ENCODE measurements at places on chromosomes 7 and 10.

GRCh38 chr7:142745091-142745635 is 4.1 kb upstream of the PRSS1 start:
- no peak overlapping the region for H3K27ac ChIP-seq

DNA sequence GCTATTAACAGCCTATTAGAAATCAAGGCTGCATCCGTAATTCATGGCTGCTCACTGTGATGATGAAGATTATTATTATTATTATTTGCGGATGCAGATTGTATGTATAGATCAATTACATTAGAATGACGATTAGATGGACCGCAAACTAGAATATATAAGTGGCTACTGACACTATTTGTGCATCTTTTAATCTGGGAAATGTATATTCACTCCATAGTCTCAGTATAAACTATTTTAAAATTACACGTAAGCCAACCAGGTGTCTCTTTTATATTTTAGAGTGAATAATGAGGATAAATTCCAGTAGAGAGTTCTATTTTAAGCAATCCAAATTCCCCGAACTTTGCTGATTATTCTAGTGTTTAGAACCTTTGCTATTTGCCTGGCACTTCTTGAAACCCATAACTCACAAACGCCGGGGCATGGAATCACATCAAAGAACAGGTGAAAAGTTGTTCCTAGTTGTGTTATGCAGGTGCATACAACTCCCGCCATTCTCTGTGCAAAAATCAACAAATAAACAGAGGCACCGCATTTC is 509 bp upstream of the ING3 start:
- peak overlapping the region; percentile 99 for H3K27ac ChIP-seq
- no peak for DNase-seq
- H3K4me1 ChIP-seq, result peaks cover 28% of the 10 kb centered on the region
- H3K27me3 ChIP-seq, result no peaks in the 10 kb centered on the region
- H3K36me3 ChIP-seq, result no peaks in the 10 kb centered on the region

GRCh38 chr10:51342381-51342780 is 268.1 kb downstream of the PRKG1 start:
- no peak for DNase-seq
- H3K4me3 ChIP-seq, result no peak overlapping the region
- H3K27me3 ChIP-seq, result no peaks in the 10 kb centered on the region
- H3K4me1 ChIP-seq, result peaks cover 4% of the 10 kb centered on the region

- H3K4me1 ChIP-seq, result no peaks in the 10 kb centered on the region
- H3K27me3 ChIP-seq, result no peaks in the 10 kb centered on the region
These were observed 296.8 kb downstream of the PCLO start for GRCh38 chr7:82865856-82866255.

DNA sequence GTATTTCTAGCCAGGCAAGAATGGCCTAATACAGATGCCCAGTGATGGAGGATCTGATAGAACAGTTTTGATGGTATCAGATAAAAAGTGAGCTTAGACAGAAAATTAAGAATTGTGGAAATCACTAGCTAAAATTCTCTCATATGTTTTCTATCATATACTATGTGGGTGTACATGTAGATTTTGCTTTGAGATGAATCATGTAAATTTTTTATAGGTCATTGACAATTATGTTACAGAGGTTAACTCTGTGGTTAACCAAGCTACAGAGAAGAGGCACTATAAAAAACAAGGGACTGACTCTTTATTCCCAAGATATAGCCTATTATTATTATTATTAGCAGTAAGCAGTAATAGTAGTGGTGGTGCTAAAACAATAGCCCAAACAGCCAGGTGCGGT is 156.5 kb downstream of the ITGA8 start:
- H3K27ac ChIP-seq, result no peak overlapping the region
- no peak for DNase-seq
- no peaks in the 10 kb centered on the region for H3K36me3 ChIP-seq
- H3K4me1 ChIP-seq, result no peaks in the 10 kb centered on the region
- H3K27me3 ChIP-seq, result no peaks in the 10 kb centered on the region
- H3K4me3 ChIP-seq, result no peak overlapping the region

DNA sequence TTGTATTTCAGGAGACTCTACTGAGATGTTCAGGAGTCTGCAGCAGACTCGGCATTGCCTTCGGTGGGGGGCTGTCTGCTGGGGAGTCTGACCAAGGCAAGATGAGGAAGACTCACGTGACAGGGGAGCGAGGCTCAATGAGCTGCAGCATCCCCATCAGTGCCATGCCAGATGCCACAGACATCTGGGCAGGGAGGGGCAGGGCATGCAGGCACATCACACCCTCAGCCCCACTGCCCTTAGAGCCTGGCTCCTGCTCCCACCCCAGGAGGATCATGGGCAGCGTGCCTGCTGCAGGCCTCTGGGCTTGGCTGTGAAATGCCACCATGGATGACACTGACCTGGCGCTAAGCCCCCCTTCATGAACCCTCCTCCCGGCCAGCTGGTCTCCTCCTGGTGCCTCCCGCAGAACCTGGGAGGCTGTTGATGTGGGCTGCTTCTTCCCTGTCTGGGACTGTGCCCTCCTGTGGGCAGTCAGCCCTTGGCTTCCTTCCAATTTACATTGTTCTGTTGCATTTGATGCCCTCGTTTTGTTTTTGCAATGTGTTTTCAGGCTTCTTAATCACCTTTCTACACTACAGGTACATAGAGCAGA is 235.0 kb downstream of the PAXIP1 start:
- H3K4me3 ChIP-seq, result no peak overlapping the region
- no peak for DNase-seq
- no peaks in the 10 kb centered on the region for H3K4me1 ChIP-seq
- no peaks in the 10 kb centered on the region for H3K27me3 ChIP-seq
- no peaks in the 10 kb centered on the region for H3K36me3 ChIP-seq

DNA sequence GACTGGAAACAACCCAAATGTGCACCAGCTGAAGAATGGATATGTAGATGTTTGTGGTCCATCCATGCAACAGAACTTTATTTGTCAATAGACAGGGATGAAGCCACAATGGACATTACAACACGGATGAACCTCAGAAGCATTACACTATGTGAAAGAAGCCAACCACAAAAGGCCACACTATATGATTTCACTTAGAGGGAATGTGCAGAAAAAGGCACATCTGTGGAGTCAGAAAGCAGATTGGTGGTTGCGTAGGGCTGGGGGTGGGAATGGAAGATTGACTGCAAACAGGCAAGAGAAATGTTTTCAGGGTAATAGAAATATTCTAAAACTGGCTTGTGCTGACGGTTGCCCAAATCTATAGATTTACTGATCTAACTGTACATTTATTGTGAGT is 34.3 kb upstream of the WASHC2A start:
- no peaks in the 10 kb centered on the region for H3K36me3 ChIP-seq
- H3K27me3 ChIP-seq, result no peaks in the 10 kb centered on the region
- no peak overlapping the region for H3K27ac ChIP-seq
- no peak overlapping the region for H3K4me3 ChIP-seq
- DNase-seq, result no peak

DNA sequence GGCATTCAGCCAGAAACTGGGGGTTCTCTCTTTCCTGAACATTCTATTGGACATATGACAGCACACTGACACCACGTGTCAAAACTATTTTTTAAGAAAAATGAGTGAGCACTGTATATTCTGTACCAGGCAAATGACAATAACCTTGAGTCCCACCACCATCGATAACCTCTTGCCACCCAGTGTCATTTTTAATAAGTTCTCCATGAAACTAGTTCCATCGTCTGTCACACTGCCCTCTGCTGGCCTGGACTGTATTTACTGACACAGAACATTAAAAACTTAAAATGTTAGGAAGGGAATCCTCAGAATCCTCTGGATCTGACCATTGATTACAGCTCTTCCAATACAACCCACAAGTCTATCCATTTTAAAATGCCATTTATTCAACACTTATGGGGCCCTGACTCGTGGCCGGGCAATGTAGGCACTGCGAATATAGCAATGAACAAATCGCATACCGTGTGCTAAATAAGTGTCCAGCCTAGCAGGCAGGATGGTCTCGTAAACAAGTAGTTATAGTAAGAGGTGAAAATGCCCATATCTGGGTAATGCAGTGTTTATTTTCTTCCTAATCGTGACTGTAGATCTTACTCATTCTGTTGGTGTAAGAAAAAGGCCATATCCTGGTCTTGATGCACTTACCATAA is 35.9 kb upstream of the CACNB2 start:
- H3K27ac ChIP-seq, result no peak overlapping the region
- H3K4me3 ChIP-seq, result no peak overlapping the region
- H3K27me3 ChIP-seq, result no peaks in the 10 kb centered on the region
- H3K36me3 ChIP-seq, result no peaks in the 10 kb centered on the region
- H3K4me1 ChIP-seq, result no peaks in the 10 kb centered on the region
- no peak for DNase-seq

- H3K4me1 ChIP-seq, result no peaks in the 10 kb centered on the region
- DNase-seq, result no peak
- no peaks in the 10 kb centered on the region for H3K27me3 ChIP-seq
- H3K27ac ChIP-seq, result no peak overlapping the region
These were observed 169.3 kb upstream of the MAGI2 start for GRCh38 chr7:79622781-79623180.

- H3K27ac ChIP-seq, result no peak overlapping the region
- H3K4me1 ChIP-seq, result no peaks in the 10 kb centered on the region
- H3K36me3 ChIP-seq, result no peaks in the 10 kb centered on the region
- DNase-seq, result no peak
- H3K4me3 ChIP-seq, result no peak overlapping the region
These were observed 287.3 kb upstream of the LRRN3 start for GRCh38 chr7:110803602-110804143.

DNA sequence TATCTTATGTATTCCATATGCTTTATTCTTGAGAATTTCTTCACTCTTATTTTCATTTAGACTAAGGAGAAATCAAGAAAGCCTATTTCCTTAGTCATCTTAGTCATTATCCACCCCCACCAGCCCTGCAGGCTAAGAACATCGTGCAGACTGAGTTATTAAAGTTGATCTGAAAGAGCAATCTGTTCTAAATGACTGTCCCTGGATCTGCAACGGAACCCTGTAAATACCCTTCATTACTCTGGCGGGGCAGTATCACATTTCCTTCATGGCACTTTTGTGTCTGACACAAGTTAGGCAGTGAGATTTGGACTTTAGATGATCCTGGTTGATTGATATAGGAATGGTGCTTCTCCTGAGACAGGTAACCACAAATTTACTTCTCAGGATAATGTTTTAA is 3.5 kb upstream of the MYPN start:
- H3K27me3 ChIP-seq, result no peaks in the 10 kb centered on the region
- no peaks in the 10 kb centered on the region for H3K4me1 ChIP-seq
- no peak for DNase-seq
- no peak overlapping the region for H3K27ac ChIP-seq

DNA sequence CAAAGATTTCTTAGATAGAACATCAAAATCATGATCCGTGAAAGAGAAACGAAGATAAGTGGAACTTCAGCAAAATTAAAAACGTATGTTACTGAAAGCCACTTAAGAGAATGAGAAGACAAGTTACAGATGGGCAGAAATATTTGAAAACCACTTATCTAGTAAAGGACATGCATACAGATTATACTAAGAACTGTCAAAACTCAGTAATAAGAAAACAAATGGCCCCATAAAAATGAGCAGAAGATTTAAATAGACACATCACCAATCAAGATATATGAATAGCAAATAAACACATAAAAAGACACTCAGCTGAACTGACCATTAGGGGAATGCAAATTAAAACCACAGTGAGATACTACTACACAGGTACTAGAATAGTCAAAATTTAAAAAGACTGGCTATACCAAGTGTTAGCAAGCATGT is 343.7 kb downstream of the PTEN start:
- H3K4me3 ChIP-seq, result no peak overlapping the region
- H3K27me3 ChIP-seq, result no peaks in the 10 kb centered on the region
- no peak overlapping the region for H3K27ac ChIP-seq
- no peak for DNase-seq

- no peak overlapping the region for H3K27ac ChIP-seq
- peaks cover 53% of the 10 kb centered on the region for H3K27me3 ChIP-seq
- H3K4me3 ChIP-seq, result no peak overlapping the region
- H3K4me1 ChIP-seq, result peaks cover 13% of the 10 kb centered on the region
- no peak for DNase-seq
These were observed 21.8 kb downstream of the PRSS2 start for GRCh38 chr7:142792593-142792992.
